Jurkat, Clone E6-1 (cell line): ENCODE measurements at places on chromosomes 7 and 10.

GRCh38 chr7:143437578-143437977 is 5.7 kb upstream of the TAS2R60 start:
- no peak for DNase-seq

DNA sequence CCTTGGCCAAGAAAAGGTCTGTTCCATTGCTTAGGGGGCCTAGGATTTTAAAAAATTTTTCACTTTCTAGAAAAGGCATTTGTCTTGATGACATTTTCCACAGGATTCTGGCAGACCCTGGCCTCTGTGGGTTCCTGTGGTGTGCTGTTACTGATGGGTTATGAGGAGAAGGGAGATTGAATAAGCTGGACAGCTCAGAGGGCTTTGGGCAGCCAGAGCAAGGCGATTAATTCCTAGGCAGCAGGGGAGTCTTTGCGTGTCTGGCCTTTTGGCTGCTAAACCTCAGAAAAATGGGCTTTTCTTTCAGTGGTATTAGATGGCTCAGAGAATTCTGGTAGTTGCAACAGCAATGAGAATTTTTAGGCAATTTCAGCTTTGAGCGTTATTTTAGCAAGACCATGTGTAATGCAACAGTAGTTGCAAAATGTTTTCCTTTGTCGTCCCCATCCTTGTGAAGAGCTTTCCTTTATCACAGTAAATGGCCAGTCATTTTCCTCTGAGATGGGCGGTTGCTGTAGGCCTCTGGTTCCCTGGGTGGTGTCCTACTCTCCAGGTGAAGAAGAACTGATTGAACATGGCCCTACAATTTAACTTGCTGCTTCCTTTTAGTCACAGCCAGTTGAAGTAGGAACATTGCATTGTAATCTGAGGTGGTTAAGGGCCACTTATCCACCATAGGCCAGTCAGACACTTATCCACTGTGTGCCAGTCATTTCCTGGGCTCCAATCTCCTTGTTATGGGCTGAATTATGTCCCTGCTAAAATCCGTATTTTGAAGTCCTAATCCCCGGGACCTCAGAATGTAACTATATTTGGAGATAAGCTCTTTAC is 43.2 kb downstream of the SH2D4B start:
- DNase-seq = no peak

- no peak for DNase-seq
Measured at GRCh38 chr7:82985144-82985802, 177.4 kb downstream of the PCLO start.

GRCh38 chr7:47213276-47213675 is 368.6 kb downstream of the TNS3 start:
- DNase-seq = no peak

DNA sequence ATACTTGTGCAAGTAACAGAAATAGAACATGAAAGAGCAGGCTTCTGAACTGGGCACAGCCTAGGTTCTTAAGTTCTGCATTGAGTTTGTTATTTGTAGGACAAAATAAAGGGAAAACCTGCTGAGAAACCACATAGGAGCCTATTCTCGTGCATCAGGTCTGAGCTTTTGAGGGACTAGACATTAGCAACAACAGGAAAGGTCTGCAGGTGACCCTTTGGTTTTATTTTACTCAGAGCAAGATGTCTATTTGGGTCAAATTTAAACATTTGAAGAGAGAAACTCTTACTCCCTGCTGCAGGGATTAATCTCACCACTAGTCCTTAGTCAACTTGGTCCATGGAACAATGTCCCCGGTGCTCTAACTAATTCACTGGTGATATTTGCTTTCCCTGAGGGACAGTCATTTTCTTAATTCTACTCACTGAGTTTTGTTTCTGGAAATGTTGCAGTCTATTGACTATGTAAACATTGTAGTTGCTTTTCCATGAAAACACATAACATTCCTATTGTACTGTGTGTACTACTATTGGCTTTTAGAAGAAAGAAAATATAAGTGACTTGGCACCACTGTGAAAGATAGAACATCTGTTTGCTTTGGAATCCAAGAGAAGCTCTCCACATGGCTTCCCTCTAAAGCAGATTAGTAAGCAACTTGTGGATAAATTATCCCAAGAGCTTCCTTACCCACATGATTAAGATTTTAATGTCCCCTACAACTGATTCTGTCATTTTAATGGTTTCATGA is 108.2 kb downstream of the CHRM2 start:
- DNase-seq = no peak

- DNase-seq = no peak
Measured at GRCh38 chr10:74917481-74918077, 91.2 kb downstream of the KAT6B start.

DNA sequence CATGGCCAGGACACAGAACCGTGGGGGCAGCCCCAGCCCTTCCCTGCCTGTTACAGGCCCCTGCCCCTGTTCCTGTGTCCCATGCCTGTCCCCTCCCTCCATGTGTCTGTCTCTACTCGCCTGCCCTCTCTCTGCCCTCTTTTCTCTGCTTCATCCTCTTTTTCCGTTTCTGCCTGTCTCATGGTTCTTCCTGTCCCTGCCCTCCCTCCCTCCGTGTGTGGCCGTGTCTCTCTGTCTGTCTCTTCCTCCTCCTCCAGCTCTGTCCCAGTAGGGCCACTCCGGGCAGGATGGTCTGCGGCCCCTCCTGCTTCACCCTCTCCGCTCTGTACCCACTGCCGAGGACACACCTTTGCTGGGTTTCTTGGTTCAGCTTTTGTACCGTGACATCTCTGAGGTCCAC is 137.4 kb downstream of the FAM53B start:
- no peak for DNase-seq

GRCh38 chr7:55026086-55026790 is 7.4 kb downstream of the EGFR start:
- DNase-seq = no peak

DNA sequence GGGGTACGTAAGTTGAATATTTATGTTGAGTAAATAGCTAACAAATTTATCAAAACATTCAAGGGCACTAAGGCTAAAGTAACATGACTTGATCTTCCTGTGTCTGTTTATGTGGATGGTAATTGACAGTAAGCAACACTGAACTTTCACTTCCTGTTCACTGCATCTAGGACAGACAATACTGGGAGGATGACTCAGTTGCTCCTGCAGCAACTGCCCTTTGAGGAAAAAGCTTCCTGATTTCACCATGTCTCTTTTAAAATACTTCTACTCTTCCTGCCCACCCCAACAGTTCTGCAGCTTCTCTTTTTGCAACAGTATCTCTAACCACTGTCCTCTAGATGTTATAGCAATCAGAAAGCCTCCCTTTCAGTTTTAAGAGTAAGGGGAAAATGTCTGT is 76.6 kb upstream of the HGF start:
- DNase-seq = no peak

DNA sequence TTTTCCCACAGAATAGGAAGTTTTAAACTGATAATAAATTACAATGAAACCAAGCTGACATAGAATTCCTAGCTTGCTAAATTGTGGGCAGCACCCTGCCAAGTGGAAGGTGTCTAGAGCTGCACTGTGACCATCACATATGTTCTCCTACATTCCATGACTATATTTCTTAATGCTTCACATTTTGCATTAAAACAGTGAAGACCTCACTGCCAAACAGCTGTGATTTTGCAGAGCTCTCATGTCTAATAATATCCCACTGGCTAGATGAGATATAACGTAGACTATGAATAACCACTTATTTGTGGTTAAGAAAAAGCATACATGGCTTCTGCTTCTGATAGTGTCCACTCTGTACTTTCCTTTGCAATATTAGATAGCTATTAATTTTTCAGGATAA is 228.3 kb upstream of the TEX47 start:
- no peak for DNase-seq

- DNase-seq = no peak
Measured at GRCh38 chr10:8045726-8046494, 8.6 kb upstream of the GATA3 start.

- DNase-seq = no peak
Measured at GRCh38 chr7:50662041-50662694, 97.0 kb upstream of the DDC start.

DNA sequence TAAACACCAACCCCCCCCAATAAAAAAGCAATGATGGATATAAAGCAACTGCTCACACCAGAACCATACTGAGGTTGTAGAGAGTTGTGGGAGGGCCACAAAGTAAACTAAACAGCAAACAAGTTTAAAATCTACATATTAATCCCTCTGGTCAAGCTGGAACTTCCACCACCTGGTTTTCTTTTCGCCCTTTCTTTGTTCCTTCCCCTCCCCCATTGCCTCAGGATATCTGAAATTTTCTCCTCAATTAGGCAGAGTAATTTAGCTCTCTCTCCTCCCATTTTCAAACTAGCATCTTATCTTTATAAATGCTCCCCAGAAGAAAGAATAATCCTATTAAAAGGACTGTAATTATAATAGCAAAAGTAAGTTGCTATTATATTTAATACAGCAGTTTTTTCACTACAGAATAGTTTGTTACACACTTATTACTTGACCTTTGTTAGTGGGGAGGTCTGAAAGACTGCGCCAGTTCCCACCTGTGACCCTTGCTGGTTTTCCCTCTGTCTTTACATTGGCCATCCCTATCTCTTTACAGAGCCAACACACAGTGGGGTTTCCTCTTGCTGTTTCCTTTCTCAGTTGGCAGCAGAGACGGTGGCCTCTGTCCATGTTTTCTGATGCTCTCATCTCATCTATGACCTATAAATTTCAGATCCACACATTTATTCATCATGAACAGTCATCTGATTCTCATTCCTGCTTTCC is 235.4 kb downstream of the RNLS start:
- DNase-seq = no peak

GRCh38 chr7:79452032-79452494 is 1.4 kb downstream of the MAGI2 start:
- DNase-seq = no peak

DNA sequence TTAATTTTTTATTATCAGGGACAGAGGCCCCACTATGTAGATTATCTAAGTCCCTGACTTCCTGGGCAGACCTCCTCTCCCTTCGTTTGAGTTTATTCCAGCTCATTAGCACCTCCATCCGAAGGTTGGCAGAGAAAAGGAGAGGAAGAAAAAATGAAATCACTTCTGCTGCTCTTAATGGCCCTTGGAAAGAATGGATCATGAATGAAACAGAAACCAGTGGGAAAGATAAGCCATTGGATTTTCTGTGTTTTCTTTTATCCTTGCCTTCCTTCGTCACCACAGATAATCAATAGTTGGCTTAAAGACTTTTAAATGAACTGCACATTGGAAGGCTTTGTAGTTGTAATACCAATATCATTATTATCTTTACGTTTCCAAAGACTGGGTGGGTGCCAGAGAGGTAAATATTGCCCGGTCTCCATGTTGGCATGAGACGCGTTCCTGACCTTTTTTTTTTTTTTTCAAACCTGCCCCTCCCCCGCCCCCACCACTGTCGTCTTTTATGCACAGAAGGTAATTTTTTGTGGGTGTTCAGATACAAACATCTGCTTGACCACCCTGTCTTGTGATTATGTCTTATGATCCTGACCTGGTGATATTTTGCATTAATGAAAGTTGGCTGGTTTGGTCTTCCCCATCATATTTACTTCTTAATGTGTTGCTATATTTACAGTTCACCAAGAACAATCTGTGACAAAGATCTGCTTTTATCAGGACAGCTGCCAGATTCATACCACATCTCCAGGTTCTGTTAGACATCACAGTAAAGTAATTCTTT is 116.8 kb downstream of the ARID5B start:
- no peak for DNase-seq

- DNase-seq = no peak
Measured at GRCh38 chr10:10326116-10326515, 691.6 kb upstream of the CELF2 start.

DNA sequence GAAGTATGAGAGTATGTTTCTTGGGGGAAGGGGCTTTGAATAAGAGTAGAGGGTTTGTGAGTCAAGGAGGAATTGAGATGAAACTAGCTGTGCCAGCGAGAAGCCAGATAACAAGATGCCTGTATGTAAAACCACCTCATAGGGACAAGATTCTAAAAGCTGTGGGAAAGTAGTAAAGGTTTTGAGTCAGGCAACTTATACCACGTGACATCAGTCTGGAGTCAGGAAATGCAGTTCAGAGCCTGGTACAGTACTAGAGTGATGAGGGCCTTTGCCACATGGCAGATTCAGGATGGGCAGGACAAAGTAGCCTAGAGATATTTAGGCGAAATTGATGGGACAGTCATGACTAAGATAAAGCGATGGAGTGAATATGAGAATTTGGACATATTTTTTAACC is 140.2 kb upstream of the PLXDC2 start:
- no peak for DNase-seq

DNA sequence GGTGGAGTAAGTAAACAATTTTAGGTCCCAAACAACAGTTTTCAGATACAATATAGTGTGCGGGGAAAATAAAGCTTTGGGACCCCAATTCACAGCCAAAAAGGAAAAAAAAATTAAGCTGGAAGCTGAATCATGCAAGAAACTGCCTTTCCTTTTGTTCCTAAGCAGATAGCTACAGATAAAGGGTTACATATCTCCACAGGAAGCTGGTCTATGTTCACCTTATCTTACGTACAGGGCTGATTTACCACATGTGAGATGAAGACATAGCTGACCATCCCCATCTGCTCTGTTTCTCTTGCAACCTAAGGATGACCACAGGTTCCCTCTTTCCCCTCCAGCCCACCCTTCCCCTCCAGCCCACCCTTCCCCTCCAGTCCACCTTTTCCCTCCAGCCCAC is 14.2 kb upstream of the PFKP start:
- no peak for DNase-seq

DNA sequence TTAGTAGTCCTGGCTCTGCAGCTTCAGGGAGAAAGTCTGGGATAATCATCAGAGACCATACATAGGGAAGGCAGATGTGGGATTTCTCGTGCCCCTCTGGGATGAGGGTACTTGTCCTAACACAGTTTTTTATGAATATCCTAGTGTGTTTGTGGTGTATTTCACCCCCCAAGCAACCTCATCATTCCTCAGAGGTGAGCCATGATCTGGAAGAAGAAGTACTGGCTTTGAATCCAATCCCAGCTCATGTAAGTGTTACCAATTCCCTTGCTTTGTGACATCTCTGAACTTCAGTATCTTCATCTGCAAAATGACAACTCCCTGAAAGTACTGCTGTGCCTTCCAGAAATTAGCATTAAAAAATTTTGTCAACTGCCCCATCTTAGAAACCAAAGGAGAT is 347.5 kb upstream of the ZMIZ1 start:
- DNase-seq = no peak
